ENCODE measurements at places on chromosomes 13 and 19. TPM values are rescaled to one million over a fixed set of nuclear protein-coding genes. Genes with fewer than 3 reads are reported as not detected.

- DNase-seq = no peak
Measured at GRCh38 chr19:57719424-57719823, 8.0 kb downstream of the ZNF671 start.

- no peak for DNase-seq
Measured at GRCh38 chr19:45556835-45557234, 27.8 kb downstream of the OPA3 start.

CCDC106 gene
- total RNA-seq = 16.0 TPM

DNA sequence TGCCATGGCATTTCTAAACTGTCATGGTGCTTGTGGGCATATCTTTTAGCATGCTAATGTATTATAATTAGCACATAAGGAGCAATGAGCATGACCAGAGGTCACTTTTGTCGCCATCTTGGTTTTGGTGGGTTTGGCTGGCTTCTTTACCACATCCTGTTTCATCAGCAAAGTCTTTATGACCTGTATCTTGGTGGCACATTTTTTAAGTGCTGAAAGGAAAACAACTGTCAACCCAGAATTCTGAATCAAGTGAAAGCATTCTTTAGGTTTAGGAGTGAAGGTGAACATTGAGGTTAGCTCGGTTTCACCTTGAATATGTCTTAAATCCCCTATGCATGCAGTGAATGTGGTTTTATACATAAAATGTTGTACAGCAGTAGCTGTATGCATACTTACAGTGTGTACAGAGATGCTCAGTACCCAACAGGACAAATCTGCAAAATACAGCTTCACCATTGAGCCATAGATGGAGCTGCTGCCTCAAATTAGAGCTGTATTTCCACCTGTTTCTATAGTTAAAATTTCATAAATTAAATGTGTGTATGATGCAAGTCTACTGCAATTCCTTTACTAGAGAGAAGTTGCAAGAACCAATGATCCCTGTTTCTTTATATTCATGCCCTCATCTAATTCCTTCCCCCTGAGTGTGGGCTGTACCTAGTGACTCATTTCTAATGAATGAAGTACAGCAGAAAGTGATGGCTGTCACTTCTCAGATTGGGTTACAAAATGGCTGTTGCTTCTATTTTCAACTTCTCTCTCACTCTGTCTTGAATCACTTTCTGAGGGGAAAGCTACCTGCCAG lies 25.2 kb upstream of the IGSF23 start:
- DNase-seq = peak; percentile 96

DNA sequence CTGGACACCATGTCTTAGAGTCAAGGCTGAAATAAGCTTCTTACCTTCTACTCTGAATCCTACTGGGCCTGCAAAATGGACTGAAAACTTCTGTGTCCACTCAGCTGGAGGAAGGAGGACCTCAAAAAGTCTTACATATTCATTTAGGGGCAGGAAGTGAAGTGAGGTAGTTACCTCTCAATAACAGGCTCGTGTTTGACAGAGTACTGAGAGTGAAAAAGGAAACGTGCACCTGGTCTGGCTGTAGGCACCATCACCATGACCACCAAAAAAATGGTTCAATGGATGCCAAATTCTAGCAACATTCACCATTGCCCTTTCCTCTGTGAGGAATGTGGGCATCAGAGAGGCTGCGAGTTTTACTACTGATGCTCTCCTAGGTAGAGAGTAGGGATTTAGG lies 176.2 kb downstream of the RFC3 start:
- DNase-seq = no peak

NLRP11 gene
- total RNA-seq = not detected

- DNase-seq = peak; percentile 63
Measured at GRCh38 chr19:13082192-13083007, 20.3 kb downstream of the LYL1 start.

Measured in fibroblast of the aortic adventitia (primary cell).